Activated CD4-positive, alpha-beta T cell treated with anti-CD3 and anti-CD28 coated beads, Interleukin-2, amount 50 U/mL, for 24 hours (primary cell): ENCODE measurements at places on chromosomes 4 and X.
A peak's percentile ranks its signal among the peaks of the same experiment; 100 is the strongest.

DNA sequence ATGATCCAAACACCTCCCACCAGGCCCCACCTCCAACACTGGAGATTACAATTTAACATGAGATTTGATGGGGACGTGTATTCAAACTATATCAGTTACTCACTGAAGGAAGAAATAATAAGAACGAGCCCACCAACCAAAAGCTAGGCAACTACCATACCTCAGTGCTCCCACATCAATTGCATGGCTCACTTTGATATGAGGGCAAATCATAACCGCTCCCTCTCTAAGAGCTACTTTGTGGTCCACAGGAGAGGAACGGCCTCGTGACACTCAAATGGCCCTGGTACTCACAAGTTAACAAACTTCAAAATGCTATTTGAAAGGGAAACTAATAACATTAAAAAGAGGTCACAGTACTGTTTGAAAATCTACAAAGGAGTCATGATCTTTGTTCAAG, 170.7 kb upstream of the SLC7A11 start:
- no peak for DNase-seq

GRCh38 chr4:113773014-113773413, 11.5 kb upstream of the CAMK2D start:
- no peak for DNase-seq

- no peak for DNase-seq
These were observed 102.1 kb downstream of the ITIH6 start for GRCh38 chrX:54695816-54696487.

DNA sequence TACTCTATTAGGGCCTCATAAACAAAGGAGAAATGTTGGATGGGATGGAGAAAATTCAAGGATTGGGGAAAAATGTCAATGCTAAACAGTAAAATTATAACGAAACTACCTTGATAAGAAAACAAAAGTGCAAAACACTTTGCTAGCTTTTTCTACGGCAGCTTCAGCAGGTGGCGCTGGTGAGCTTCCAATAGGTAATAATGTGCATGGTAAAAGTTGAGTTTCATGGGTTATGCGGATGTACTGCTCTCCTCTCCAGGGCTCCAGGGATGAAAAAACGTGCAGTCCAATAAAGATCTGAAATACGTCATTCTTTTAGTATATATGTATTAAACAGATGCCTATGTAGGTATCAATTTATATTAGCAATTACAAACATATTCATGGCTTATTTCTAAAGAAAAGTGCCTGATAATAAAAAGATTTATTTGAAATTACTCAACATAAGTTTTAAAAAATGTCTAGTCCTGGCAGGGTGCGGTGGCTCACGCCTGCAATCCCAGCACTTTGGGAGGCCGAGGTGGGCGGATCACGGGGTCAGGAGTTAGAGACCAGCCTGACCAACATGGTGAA, 239.6 kb downstream of the GRXCR1 start:
- DNase-seq, result peak; percentile 3

- no peak for DNase-seq
These were observed 2.2 kb downstream of the GPR78 start for GRCh38 chr4:8582436-8582835.

GRCh38 chr4:53916431-53916889, 147.9 kb downstream of the CHIC2 start:
- DNase-seq, result no peak

DNA sequence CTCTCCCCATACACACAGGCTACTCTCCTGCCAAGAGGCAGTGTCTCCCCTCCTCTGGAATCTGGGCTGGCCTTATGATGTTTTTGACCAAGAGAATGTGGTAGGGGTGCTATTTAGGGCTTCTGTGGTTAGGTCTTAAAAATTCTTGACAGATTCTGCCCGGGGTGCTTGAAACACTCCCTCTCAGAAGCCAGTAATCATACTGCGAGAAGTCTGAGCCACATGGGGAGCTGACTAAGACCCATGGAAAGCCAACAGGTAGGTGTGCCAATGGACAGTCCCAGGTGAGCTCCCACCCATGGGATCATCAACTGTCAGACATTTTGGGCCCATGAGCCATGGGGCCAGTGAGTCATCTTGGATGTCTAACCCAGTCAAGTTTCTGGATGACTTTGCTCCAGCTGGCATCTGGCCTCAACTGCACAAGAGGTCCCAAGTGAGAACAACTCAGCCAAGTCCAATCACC, 315.7 kb downstream of the FBXW7 start:
- DNase-seq, result no peak

GRCh38 chr4:38088321-38088720, 128.1 kb downstream of the PTTG2 start:
- no peak for DNase-seq

GRCh38 chrX:14073556-14073955, 43.9 kb upstream of the GEMIN8 start:
- no peak for DNase-seq

DNA sequence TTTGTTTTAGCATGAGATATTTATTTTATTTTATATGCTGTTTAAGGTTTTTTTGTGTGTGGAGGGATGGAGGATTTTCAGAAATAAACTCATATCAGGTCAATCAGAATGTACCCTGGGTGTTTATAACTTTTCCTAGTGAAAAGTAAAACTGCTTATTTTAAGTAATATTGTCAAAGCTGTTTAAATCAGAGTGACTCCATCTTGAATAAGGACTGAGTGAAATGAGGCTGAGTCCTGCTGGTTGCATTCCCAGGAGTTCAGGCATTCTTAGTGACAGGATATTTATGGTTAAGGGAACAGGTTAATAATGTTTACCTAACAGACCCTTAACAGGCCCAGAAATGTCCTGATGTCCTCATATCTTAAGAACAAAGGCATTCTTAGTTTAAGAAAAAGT, 1160.9 kb upstream of the PCDH7 start:
- DNase-seq, result no peak

DNA sequence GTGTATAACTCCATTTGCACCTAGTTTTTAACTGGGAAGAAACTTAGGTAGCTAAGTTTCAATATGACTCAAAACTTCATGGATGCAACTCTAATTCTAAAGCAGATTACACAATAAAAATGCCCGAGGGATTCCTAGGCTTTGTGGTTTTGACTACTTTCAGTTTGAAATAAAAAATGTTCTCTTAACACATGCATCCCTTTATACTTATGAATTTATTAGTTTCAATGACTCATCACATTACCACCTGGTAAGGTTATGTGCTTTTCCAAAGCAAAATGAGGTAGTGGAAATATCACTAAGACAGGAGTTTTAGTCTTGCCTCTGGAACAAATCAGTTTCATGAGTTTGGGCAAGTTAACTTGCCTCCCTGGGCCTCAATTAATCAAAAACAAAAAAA, 125.5 kb downstream of the OPHN1 start:
- DNase-seq, result no peak

- DNase-seq, result no peak
These were observed 9.1 kb downstream of the SYN1 start for GRCh38 chrX:47610511-47610910.

- DNase-seq, result no peak
These were observed 178.7 kb upstream of the FAT1 start for GRCh38 chr4:186902361-186902760.

- DNase-seq, result no peak
These were observed 52.9 kb upstream of the LIMCH1 start for GRCh38 chr4:41485041-41485440.

DNA sequence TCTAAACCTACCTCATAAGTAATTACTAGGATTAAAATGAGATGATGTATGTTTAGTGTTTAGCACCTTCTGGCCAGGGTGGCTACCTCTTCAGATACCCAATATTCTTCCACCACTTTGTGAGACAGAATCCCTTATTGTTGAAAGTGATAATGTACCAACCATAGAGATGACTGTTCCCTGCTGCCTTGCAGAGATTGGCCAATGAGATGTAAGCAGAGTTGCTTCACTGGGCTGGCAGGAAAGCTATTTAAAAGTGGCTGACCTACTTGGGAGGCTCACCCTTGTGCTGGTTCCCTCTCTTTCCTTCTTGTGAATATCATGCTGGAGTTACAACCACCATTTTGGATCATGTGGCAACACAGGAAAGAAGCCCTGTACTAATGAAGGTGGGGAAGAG, 58.9 kb downstream of the TMEM154 start:
- DNase-seq, result no peak

GRCh38 chrX:43357741-43358140, 298.4 kb upstream of the MAOA start:
- DNase-seq, result no peak

DNA sequence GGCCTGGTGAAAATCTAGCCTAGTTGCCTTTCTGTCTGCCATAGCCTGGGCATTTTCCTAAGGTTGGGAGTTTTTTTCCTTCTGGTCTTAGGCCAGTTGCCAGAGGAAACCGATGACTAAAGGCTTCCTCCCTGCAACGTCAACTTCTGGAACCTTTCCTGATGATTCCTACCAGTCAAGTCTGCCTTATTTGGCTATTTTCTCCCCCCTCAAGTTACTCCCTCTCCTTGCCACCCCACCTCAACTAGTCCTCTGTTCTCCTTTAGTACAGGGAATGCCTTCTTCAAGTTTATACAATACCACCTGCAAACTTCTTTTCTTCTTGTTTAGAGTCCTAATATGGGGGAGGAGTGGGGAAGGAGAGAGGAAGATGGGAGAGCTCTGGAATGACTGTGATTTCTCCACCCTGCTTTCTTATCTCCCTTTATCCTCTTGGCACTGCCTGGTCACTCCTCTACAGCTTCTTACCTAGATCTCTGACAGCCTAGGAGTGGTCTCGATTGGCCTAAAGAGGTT, 10.6 kb downstream of the MSN start:
- DNase-seq, result no peak

GRCh38 chr4:1644891-1645657, 39.0 kb downstream of the FAM53A start:
- DNase-seq, result no peak

DNA sequence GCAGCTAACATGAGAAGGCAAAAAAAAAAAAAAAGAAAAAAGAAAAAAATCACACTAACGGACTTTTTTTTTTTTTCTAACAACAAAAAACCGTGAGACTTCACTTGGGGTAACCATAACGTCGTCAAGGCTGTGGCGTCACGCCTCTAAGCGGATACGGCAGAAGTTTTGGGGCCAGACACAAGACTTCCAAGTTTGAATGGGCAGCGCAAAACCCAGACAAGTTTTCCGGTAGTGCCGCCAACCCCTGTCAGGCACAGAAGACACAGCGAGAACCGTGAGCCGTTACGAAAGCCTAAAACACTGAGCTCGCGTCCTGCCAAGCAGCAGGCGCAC, 556 bp upstream of the SMARCA5 start:
- no peak for DNase-seq

DNA sequence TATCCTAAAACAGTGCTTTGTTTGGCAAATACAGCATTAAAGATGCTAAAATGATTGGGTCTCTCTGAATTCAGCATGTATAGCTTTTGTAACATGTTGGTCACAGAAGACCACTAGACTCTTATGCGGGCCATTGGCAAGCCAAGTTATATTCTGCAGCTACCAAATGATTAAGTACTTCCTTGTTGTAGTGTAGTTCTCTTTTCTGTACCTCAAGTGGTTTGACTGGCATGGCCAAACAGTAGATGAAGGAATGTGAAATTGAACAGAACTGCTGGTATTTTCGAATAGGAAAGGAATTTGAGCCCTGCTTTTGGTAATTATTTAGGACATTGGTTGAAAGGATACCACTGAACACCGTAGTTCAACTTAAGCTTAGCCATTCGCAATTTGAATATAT, 193.9 kb upstream of the GPC4 start:
- no peak for DNase-seq

- no peak for DNase-seq
These were observed 27.1 kb upstream of the PDZD4 start for GRCh38 chrX:153857348-153857903.

GRCh38 chrX:43741843-43742573, 85.9 kb downstream of the MAOA start:
- DNase-seq, result no peak

DNA sequence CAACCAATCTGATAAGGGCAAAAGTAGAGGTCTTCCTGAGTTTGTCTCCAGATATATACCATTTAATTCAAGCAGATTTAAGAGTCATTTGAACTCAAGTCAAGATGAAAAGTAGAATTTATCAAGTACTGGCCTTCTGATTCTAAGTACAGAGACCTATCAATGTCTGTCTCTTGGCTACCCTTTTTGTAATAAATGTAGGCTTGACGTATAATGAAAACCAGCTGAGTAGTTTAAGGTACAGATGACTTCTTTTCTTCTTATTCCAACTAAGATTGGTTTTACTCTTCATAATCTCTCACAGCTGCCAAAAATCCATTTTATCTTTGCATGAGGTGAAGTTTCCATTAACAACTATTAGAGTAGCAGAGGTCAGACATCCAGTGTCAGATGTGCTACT, 867.6 kb downstream of the FAT4 start:
- no peak for DNase-seq

- no peak for DNase-seq
These were observed 123.9 kb downstream of the MID1 start for GRCh38 chrX:10496345-10496965.

GRCh38 chrX:42107495-42108488, 184.4 kb upstream of the CASK start:
- DNase-seq, result no peak

GRCh38 chrX:57583477-57583876, 8.3 kb upstream of the ZXDB start:
- no peak for DNase-seq
